Vein endothelial cell (primary cell): ENCODE measurements at places on chromosomes 16 and 17. TPM values are rescaled to one million over a fixed set of nuclear protein-coding genes. Genes with fewer than 3 reads are reported as not detected.

SNTB2 gene
- 76.1 and 87.1 TPM in 2 replicates for total RNA-seq

UMOD gene
- total RNA-seq: not detected in 2 replicates

CASKIN1 gene
- under 0.01 TPM in 2 replicates for total RNA-seq

BIRC5 gene
- total RNA-seq: 30.4 and 38.8 TPM in 2 replicates

SRL gene
- under 0.01 and 0.10 TPM in 2 replicates for total RNA-seq

PERCC1 gene
- total RNA-seq: 0.19 TPM in 1 of 2 replicates, not detected in the other

CCL14 gene
- 32.7 and 43.2 TPM in 2 replicates for total RNA-seq

NUDT16L1 gene
- 23.8 and 27.4 TPM in 2 replicates for total RNA-seq

WIPF2 gene
- 10.9 and 13.1 TPM in 2 replicates for total RNA-seq

STXBP4 gene
- total RNA-seq: 7.2 and 23.2 TPM in 2 replicates

DNAH9 gene
- total RNA-seq: 0.10 TPM in 1 of 2 replicates, not detected in the other

SLC47A1 gene
- 0.33 and 3.2 TPM in 2 replicates for total RNA-seq

RAB40C gene
- total RNA-seq: 15.0 and 17.0 TPM in 2 replicates

HYDIN gene
- total RNA-seq: not detected in 2 replicates

CCL8 gene
- 0.38 TPM in 1 of 2 replicates, not detected in the other for total RNA-seq

TSNAXIP1 gene
- total RNA-seq: 0.33 and 0.67 TPM in 2 replicates

TLCD1 gene
- 1.8 and 2.3 TPM in 2 replicates for total RNA-seq

NAGS gene
- total RNA-seq: 6.9 and 11.7 TPM in 2 replicates

KRTAP2-1 gene
- not detected in 2 replicates for total RNA-seq

MYH1 gene
- total RNA-seq: not detected in 2 replicates

AIPL1 gene
- not detected in 2 replicates for total RNA-seq

TBC1D3 gene
- not detected in 2 replicates for total RNA-seq

CD300LB gene
- not detected in 2 replicates for total RNA-seq

TSPOAP1 gene
- not detected in 2 replicates for total RNA-seq

KRT13 gene
- total RNA-seq: not detected in 2 replicates

USP36 gene
- 36.9 and 42.5 TPM in 2 replicates for total RNA-seq

ABI3 gene
- 40.9 and 44.1 TPM in 2 replicates for total RNA-seq

ARL5C gene
- not detected in 2 replicates for total RNA-seq

KCNAB3 gene
- 0.98 and 1.2 TPM in 2 replicates for total RNA-seq

FA2H gene
- not detected in 2 replicates for total RNA-seq

CFAP119 gene
- total RNA-seq: 2.0 and 3.5 TPM in 2 replicates

MEIOC gene
- total RNA-seq: 0.10 TPM in 1 of 2 replicates, not detected in the other

TBC1D3G gene
- total RNA-seq: 0.86 TPM in 1 of 2 replicates, not detected in the other

OR2C1 gene
- not detected in 2 replicates for total RNA-seq

VAT1L gene
- total RNA-seq: 1.7 and 2.3 TPM in 2 replicates

PMFBP1 gene
- not detected in 2 replicates for total RNA-seq

BRIP1 gene
- 5.2 and 11.0 TPM in 2 replicates for total RNA-seq

KRTAP3-1 gene
- not detected in 2 replicates for total RNA-seq

OR3A2 gene
- not detected in 2 replicates for total RNA-seq

PLCG2 gene
- 9.6 and 17.3 TPM in 2 replicates for total RNA-seq
